ENCODE measurements at places on chromosomes 16 and 17.
A peak's percentile ranks its signal among the peaks of the same experiment; 100 is the strongest.

- no peak for DNase-seq
Measured at GRCh38 chr17:78862073-78863023, 21.7 kb upstream of the USP36 start.

GRCh38 chr16:48831076-48831722 is 221.2 kb upstream of the N4BP1 start:
- DNase-seq = no peak

GRCh38 chr16:49213594-49213993 is 68.0 kb downstream of the CBLN1 start:
- no peak for DNase-seq

DNA sequence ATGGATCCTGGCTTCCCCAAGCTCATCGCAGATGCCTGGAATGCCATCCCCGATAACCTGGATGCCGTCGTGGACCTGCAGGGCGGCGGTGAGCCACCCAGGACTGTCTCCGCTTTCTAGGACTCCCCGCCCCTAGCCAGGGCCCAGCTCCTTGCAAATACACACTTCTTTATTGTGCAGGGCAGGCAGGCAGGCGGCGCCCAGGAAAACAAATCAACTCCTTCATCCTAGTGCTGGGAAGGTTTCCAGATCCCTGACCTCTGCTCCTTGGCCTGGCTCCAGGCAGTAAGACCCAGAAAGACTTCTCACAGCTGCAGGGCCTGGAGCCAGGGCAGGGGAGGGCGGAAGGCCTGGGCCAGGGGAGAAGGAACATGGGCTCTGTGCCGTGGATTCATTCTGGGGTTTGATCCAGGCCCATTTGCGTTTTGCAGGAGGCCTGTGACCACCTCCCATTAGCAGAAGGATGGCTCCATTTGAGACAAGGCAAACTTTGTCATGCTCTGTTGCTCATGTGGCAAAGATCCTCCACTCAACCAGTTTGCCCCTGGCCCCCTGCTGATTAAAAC is 6.0 kb upstream of the LPCAT2 start:
- peak; percentile 94 for DNase-seq

- no peak for DNase-seq
Measured at GRCh38 chr17:8843344-8843743, 24.1 kb downstream of the PIK3R6 start.

- DNase-seq = no peak
Measured at GRCh38 chr17:19338031-19338990, 24.2 kb downstream of the B9D1 start.

- no peak for DNase-seq
Measured at GRCh38 chr16:20626966-20627365, 50.8 kb upstream of the ACSM2B start.

DNA sequence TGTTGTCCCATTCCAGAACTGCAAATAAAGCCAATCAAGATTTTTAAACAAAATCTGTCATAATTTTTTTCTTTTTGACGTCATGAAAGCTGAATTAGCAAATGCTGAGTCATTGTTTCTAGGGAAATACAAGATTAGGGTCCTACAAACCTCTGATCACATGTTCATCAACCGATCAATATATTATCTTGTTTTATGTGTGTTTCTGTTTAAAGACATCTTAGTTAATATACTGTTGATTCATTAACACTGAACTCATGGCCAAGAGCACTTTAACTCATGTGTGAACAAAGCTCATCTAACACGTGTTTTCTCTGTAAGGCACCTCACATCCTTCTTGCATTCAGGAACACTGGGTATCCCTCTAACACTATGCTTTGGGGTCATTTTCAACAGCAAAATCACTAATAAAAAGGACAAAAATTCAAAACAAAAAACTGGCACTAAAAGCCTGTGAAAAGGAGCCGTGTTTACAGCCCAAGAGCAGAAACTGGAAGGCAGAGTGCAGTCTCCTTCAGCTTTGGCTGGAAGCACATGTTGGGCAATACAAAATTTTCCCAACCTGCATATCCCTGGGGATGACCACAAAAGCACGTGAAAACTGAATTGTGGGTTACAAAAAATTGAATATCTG is 102.5 kb downstream of the PARN start:
- DNase-seq = no peak

- DNase-seq = peak; percentile 90
Measured at GRCh38 chr17:65560628-65561451, 608 bp downstream of the AXIN2 start.

DNA sequence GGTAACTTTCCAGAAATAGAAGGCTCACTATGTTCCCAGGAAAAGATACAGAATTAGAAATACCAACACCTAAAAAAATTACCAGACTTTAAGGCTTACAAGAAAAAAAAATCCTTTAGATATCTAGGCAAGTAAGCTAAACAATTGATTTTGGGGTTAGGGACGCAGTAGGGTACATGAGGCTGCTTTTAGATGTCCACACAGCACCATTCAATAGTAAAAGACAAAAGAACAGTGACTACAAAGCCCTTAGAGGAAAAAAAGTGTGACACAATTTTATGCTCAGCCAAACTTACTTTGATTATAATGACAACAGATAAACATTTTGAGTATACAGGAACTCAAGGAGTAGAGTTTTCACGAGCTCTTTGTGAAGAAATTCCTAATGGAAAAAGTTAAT is 29.9 kb downstream of the METTL16 start:
- no peak for DNase-seq

- no peak for DNase-seq
Measured at GRCh38 chr17:49939318-49939717, 29.7 kb upstream of the DLX4 start.

DNA sequence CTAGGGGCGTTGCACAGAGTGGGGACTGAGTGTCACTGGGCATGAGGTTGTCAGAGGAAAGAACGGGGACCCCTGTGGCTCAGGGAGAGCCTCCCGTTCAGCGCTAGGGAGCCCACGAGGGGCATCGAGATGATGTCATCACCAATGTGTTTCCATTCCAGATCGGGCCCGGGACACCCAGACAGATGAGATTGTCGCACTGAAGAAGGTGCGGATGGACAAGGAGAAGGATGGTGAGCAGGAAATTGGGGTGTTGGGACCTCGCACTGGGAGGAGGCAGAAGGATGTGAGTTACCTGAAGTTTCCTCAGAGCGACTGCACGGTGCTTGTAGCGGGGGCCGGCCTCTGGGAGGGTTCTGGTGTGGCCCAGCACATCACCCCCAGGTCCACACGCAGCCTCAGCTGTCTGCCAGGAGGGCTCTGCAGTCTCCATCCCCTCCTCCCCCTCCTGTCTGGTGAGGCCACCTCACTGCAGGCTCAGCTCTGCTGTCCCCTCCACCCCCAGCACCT is 4.0 kb downstream of the CDK10 start:
- DNase-seq = no peak

- DNase-seq = no peak
Measured at GRCh38 chr16:86044241-86044671, 145.3 kb downstream of the IRF8 start.

GRCh38 chr17:4838309-4838785 is 5.2 kb downstream of the MINK1 start:
- DNase-seq = no peak

DNA sequence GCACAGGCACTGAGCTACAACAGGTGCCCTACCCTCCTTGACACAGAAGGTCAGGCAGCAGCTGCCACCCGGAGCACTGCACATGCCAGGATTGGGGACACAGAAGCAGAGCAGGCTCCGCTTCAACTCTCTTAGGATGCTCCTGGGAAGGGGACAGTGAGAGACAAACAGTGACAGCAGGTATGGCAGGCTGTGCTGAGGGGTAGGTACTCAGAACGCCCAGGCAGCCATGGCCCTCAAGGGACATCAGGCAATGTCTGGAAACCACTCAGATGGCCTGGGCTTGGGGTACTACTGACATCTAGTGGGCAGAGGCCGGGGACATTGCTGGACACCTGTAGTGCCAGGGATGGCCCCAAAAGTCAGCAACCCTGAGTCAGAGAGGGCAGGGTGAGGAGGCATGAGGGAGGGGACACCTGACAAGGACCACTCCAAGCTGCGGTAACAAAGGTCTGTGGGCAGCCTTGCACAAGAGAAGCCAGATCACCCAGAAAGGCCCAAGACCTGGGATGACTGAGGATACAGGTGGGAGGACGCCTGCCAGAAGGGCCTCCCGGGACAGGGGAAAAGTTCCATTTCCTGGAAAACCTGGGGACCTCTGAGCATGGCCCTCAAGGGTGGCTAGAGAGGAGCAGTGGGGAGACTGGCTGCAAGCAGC is 21.2 kb downstream of the PEMT start:
- DNase-seq = no peak

- DNase-seq = no peak
Measured at GRCh38 chr16:12245921-12246720, 269.6 kb downstream of the SNX29 start.

- DNase-seq = no peak
Measured at GRCh38 chr17:16013943-16014407, 14.4 kb downstream of the TTC19 start.

DNA sequence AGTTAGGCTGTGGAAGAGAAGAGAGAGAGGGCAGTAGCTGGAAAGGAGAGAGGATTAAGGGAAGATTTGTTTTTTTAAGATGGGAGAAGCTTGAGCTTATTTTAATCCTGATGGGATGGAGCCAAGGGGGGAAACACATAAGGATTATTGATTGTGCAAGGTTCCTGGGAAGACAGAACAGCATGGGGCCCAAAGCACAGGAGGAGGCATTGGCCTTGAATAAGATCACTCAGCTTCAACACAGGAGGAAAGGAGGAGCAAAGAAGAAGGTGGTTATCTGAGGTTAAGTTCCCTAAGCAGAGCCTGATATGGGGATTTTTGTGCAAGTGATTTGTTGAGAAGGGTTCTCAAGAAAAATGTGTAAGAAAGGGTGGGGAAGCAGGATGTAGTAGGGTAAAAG is 169.8 kb downstream of the ABCC12 start:
- no peak for DNase-seq

GRCh38 chr16:10172848-10173655 is 9.2 kb downstream of the GRIN2A start:
- DNase-seq = no peak

DNA sequence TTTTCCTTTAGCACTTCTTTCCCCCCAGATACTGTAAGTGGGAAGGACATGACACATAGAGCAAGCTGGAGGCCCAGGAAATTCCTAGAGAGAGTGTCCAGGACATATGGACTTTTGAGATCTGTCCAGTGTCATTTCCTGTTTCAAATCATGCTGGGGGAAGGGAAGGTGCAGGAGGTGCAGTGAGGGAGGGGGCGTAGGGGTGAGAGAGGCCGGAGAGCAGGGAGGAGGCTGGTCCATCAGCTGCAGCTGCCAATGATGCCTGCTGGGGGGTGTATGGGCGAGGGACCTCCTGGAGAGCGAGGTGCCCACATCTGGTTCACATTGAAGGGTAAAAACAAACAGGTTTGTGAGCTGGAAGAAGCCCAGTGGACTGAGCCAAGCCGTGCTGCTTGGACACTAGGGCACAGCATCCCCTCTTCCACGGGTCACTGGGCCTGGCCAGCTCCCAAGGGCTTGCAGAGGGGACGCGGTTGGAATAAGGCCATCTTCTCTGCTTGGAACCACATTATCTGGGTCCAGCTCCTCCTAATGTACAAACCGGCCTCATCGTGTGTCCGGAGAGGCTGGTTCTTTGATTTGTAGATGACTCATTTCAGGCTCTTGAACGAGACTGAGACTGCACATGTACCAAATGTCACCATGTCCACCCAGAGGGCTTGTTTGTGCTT is 70.4 kb upstream of the SMURF2 start:
- peak; percentile 59 for DNase-seq

DNA sequence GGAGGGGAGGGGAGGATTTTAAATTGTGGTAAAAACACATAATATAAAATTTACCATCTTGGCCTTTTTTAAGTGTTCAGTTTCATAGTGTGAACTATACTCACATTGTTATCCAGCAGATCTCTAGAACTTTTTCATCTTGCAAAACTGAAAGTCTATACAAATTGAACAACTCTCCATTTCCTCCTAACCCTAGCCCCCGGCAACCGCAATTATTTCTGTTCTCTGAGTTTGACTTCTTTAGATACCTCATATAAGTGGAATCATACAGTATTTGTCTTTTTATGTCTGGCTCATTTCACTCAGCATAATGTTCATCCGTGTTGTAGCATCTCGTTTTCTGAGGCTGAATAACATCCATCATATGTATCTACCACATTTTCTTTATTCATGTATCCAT is 30.0 kb upstream of the MRTFB start:
- no peak for DNase-seq

GRCh38 chr17:74214484-74215341 is 1.3 kb downstream of the TTYH2 start:
- DNase-seq = no peak

- DNase-seq = no peak
Measured at GRCh38 chr17:38469875-38470274, 41.6 kb downstream of the ARHGAP23 start.

DNA sequence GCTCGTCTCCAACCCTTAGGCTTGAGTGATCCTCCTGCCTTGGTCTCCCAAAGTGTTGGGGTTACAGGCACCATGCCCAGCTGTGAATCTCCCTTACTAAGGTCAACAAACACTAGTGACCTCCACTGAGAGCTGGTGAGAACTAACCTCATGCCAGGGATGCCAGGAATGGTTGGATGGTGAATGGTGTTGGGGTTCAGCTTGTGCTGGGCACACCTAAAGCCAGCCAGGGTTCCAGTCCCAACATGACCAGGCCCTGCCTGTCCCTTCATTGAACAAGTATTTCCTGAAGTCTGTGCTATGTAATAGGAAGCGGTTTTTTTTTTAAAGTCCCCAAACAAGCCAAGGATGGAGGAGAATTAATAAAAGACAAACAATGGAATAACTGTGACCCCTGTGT is 56.0 kb upstream of the TOB1 start:
- no peak for DNase-seq

- DNase-seq = no peak
Measured at GRCh38 chr16:29757950-29758466, 12.2 kb upstream of the C16orf54 start.

GRCh38 chr17:42203354-42203753 is 9.1 kb upstream of the GHDC start:
- no peak for DNase-seq

DNA sequence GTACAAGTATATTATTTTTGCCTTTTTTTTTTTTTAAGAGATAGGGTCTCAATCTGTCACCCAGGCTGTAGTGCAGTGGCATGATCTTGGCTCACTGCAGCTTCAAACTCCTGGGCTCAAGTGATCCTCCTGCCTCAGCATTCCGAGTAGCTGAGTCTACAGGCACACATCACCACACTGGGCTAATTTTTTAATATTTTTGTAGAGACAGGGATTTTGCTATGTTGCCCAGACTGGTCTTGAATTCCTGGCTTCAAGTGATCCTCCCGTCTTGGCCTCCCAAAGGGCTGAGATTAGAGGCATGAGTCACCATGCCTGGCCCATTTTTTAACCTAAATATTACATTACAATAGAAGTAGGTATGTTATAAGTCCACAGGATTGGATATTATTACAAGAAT is 3.2 kb downstream of the TERB1 start:
- no peak for DNase-seq

GRCh38 chr16:67674851-67675578 is 8.4 kb downstream of the C16orf86 start:
- DNase-seq = no peak
